GF-D8 (cell line): ENCODE measurements at places on chromosomes 6 and 20.

GRCh38 chr20:29410806-29411457, 1846.5 kb upstream of the DEFB115 start:
- DNase-seq, result no peak

- no peak for DNase-seq
Measured at GRCh38 chr20:46182276-46183200, 64.4 kb downstream of the CD40 start.

DNA sequence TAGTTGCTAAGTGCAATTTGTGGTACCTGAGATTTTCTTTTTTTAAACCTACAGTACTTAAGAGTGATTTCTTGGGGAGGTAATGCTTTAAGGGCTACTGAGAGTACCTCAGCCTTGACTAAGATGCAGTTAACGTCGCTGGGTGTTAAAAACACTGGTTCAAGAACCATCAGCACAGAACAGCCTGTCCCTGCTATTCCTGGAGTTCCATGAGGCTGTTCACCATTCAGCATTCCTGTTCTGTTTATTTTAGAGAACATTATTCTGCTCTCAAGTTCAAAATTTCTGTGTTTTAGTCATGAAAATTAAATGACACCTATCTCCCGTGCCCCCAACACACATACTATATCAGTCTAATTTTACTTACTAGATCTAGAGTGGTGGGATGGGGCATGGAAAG, 1.7 kb upstream of the PRELID3B start:
- no peak for DNase-seq

- DNase-seq, result no peak
Measured at GRCh38 chr6:75098709-75099108, 107.1 kb downstream of the COL12A1 start.
